ENCODE measurements at places on chromosomes 6 and 20.

DNA sequence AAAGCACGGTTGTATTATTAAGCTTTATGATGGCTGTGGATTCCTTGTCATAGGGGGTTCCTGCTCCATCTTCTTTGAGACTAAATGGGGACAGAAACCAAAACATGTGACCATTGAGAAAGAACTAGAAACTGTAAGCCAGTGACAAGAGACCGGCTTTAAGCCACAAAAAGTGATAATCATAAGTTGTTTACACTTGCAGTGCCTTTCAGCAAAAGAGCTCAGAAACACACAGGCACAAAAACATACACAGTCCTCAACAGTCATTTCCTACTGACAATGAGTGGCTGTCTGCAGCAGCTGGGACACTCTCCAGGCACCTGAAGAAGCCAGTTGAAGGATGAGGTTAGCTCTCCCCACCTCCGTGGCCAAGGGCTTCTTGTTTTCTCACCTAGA, 20.0 kb upstream of the UBE2J1 start:
- no peak for DNase-seq

- DNase-seq, result no peak
Measured at GRCh38 chr6:20652299-20653084, 118.2 kb downstream of the CDKAL1 start.

GRCh38 chr6:45663251-45664221, 285.8 kb upstream of the SUPT3H start:
- peak; percentile 40 for DNase-seq

GRCh38 chr6:157656437-157656997, 166.5 kb upstream of the SNX9 start:
- no peak for DNase-seq

GRCh38 chr6:22825210-22825609, 255.8 kb downstream of the HDGFL1 start:
- no peak for DNase-seq

DNA sequence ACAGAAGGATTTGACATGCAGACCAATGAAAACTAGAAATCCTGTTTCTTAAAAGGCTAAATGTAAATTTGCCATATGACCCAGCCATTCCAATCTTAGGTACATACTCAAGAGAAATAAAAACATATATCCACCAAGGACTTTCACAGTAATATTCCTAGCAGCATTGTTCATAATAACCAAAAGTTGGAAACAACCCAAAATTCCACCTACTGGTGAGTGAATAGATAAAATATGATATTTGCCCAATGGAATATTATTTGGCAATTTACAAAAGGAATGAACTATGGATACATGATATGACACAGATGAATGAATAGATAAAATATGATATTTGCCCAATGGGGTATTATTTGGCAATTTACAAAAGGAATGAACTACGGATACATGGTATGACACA, 22.7 kb downstream of the MTCL3 start:
- DNase-seq, result no peak

GRCh38 chr6:47496935-47497579, 19.5 kb downstream of the CD2AP start:
- DNase-seq, result no peak

DNA sequence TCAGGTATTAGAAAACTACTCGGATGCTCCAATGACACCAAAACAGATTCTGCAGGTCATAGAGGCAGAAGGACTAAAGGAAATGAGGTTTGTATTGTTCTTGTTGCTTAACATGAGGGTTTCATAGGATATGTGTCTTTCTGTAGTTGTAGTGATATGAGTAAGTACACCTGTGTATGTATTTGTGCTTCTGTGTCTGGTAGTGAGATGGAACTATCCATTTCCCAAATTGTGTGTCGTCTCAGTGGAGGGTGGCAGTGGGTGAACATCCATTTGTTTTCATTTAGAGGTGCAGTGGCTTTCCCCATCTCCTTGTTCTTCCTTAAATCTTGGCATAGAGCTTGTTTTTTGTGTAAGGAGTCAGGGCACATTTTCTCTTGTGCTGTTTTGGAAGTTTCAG, 8.2 kb downstream of the ASXL1 start:
- DNase-seq, result no peak
